ENCODE measurements at places on chromosomes 16 and 17. TPM values are rescaled to one million over a fixed set of nuclear protein-coding genes. Genes with fewer than 3 reads are reported as not detected.

DNA sequence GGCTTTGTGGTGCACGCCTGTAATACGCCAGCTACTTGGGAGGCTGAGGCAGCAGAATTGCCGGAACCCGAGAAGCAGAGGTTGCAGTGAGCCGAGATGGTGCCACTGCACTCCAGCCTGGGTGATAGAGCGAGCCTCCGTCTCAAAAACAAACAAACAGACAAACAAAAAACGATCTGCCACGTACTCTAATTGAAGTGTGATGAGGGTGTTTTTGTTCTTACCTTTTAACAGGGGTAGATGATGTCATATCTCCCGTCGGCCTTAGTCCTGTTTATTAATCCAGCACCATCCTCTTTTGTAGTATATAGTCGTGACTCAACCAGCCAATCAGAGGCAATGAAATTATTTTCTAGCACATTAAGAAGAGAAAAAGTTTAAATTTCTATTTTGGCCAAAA is 58.5 kb downstream of the IQCK start:
- no peak for DNase-seq

DNA sequence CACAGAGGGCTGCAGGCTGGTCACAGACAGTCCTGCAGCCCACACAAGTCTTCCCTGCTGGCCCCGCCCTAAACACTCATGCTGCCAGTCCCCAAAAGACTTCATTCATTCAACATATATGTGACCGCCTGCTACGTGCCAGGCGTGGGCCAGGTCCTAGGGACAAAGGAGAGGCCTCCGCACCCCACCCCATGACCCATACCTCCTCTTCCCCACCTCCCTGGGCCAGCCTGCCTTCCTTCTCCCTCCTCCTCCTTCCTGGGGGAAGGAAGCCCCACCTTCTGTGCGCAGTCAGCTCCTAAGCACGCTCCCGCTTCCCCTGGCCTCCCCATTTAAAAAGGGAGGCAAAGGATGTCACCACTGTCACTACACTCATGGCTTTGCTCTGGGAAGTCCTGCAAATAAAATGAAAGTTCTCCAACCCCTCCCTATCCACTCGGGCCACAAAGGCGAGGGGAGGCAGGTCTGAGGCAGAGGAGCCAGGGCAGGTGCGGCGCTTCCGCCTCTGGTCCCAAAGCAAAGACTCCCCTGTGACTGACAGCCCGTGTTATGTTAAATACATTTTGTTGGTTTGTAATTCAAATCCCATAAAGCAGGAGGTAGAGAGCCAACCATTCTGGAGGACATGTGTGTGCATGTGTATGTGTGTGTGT is 9.0 kb downstream of the DNAAF8 start:
- peak; percentile 43 for DNase-seq

- DNase-seq, result peak; percentile 88
Observed at GRCh38 chr17:45261577-45262515, at the start of gene SPATA32. Gene SPATA32, minus strand, starts transcription at chr17:45262094. Its CDS starts 78 bp downstream, at chr17:45262016.

GRCh38 chr16:66569827-66570405 is 3.7 kb downstream of the CMTM1 start:
- DNase-seq, result no peak

DNA sequence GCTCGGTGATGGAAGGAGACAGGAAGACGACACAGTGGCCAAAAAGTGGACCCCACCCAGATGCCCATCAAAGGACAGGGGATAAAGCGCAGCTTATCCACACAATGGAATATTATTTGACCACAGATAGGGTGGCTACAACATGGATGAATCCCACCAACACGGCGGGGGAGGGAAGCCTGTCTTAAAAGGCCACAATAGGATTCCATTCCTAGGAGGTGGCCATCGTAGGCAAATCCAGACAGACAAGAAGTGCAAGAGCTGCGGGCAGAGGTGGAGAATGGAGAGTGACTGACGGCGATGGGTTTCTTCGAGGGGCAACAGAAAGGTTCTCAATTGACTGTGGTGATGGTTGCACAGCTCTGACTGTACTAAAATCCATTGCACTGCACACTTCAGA is 16.0 kb downstream of the SLC38A8 start:
- DNase-seq, result no peak

DNA sequence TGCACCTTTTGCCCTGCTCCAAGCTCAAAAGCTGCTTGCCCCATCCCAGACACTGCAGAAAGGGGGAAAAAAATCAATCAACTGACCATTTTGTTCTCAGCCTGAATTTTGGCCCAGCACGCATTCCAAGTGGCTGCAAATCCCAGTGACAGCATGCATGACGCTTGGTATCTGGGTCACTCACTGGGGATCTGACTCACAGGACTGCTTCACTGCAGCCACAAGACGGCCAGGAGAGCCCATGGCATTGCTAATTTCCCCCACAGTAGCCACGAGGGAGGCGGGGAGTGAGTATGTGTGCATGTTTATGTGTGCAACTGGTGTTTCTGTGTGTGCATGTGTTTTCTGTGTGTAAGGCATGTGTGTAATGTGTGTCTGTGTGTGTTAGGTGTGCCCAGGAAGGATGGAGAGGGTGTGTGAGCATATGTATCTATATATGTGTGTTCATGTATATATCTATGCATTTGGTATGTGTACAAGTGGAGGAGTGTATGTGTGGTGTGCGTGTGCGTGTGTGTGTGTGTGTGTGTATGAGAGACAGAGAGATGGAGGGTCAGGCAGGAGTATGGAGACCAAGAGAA is 33.8 kb downstream of the SDK2 start:
- DNase-seq, result no peak

DNA sequence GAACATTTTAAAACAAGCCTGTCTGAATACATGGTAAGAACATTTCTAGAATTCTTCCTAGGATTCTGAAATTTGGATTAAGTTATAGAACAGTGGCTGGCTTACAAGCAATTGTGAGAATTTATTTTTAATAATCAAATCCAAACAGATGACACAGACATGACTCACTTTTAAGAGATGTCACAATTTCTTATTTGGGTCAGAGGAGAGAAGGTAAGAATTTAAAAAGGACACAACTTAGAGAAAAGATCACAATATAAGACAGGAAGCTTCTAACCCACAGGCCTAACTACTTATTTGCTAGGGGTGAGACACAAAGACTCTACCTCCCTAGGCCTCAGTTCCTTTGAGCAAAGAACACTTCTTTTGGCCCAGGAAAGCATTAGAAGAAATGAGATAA is 32.7 kb downstream of the ZZEF1 start:
- DNase-seq, result no peak

DNA sequence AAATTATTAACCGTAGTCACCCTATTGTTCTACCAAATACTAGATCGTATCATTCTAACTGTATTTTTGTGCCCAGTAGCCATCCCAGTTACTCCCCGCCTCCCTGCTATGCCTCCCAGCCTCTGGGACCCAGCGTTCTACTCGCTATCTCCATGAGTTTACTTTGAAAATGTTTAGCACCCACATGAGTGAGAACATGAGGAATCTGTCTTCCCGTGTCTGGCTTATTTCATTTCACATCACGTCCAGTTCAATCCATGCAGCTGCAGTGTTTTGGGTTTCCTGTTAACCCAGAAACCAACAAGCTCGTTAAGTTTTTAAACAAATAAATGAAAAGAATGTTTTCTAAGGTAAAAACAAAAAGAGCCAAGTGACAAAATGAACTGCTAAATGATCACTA is 82.1 kb downstream of the VPS53 start:
- DNase-seq, result no peak

The ST6GALNAC2 gene
- total RNA-seq, result not detected

The FNDC8 gene
- total RNA-seq, result not detected

The GPR139 gene
- 1.8 TPM for total RNA-seq

The CCL17 gene
- total RNA-seq, result not detected
